ENCODE measurements at places on chromosomes 12 and 14. TPM values are rescaled to one million over a fixed set of nuclear protein-coding genes. Genes with fewer than 3 reads are reported as not detected.

Gene NR4A1
- total RNA-seq: 37.1 TPM

Gene SDSL
- 24.5 TPM for total RNA-seq

Gene SERPINA10
- not detected for total RNA-seq

Gene OR11H7
- total RNA-seq: not detected

Gene GDF3
- not detected for total RNA-seq

Gene VRTN
- total RNA-seq: 0.02 TPM

Gene FAM181A
- total RNA-seq: not detected

Gene ANO2
- total RNA-seq: 0.21 TPM

Gene MMP17
- 11.3 TPM for total RNA-seq

Gene OTOGL
- not detected for total RNA-seq

Gene FAM186B
- total RNA-seq: 0.11 TPM

Gene ARID2
- 8.5 TPM for total RNA-seq

Gene CLEC14A
- total RNA-seq: not detected

Gene FRMD6
- 41.9 TPM for total RNA-seq

Gene GPR137C
- 0.15 TPM for total RNA-seq

Gene EID3
- total RNA-seq: 5.7 TPM

Gene RERG
- 0.26 TPM for total RNA-seq

Gene NRXN3
- 0.52 TPM for total RNA-seq

Gene CAPS2
- total RNA-seq: 0.99 TPM

Gene AVPR1A
- 0.07 TPM for total RNA-seq

Gene EGLN3
- 5.0 TPM for total RNA-seq

Gene EXOC3L4
- 2.3 TPM for total RNA-seq

Gene HDAC7
- total RNA-seq: 68.0 TPM

Gene TRPV4
- 0.09 TPM for total RNA-seq

Gene KRT74
- total RNA-seq: not detected

Gene CYP27B1
- total RNA-seq: 1.4 TPM

Gene RNASE2
- total RNA-seq: not detected

Gene A2M
- 0.14 TPM for total RNA-seq

Gene DCN
- total RNA-seq: 0.22 TPM

Gene ENDOU
- not detected for total RNA-seq

Gene TRHDE
- 0.14 TPM for total RNA-seq

Gene CPM
- total RNA-seq: 5.6 TPM

Gene CD27
- not detected for total RNA-seq

Gene SNRNP35
- total RNA-seq: 18.8 TPM

Gene CCND2
- not detected for total RNA-seq

Gene KRT85
- total RNA-seq: 0.05 TPM

Gene DLGAP5
- 30.7 TPM for total RNA-seq

Gene KRT71
- total RNA-seq: not detected

Gene ACRBP
- total RNA-seq: not detected

Gene GLT8D2
- total RNA-seq: 0.23 TPM

Gene OR11G2
- total RNA-seq: not detected

Gene STYK1
- total RNA-seq: 0.17 TPM

Gene KERA
- total RNA-seq: not detected

Gene SETD3
- 40.5 TPM for total RNA-seq

Gene SCN8A
- total RNA-seq: 1.6 TPM

Gene LALBA
- total RNA-seq: not detected

Gene ERP27
- total RNA-seq: not detected

Gene CARMIL3
- 0.48 TPM for total RNA-seq

Gene NKX2-1
- 0.07 TPM for total RNA-seq

Gene ADCY4
- not detected for total RNA-seq

All from A549 treated with AZD2906 at 1 μM for 4 hours (cell line).